Astrocyte of the spinal cord (primary cell): ENCODE measurements at places on chromosomes 1 and 21.
A peak's percentile ranks its signal among the peaks of the same experiment; 100 is the strongest.

GRCh38 chr1:47184090-47184821, 5.6 kb downstream of the PDZK1IP1 start:
- DNase-seq: no peak

DNA sequence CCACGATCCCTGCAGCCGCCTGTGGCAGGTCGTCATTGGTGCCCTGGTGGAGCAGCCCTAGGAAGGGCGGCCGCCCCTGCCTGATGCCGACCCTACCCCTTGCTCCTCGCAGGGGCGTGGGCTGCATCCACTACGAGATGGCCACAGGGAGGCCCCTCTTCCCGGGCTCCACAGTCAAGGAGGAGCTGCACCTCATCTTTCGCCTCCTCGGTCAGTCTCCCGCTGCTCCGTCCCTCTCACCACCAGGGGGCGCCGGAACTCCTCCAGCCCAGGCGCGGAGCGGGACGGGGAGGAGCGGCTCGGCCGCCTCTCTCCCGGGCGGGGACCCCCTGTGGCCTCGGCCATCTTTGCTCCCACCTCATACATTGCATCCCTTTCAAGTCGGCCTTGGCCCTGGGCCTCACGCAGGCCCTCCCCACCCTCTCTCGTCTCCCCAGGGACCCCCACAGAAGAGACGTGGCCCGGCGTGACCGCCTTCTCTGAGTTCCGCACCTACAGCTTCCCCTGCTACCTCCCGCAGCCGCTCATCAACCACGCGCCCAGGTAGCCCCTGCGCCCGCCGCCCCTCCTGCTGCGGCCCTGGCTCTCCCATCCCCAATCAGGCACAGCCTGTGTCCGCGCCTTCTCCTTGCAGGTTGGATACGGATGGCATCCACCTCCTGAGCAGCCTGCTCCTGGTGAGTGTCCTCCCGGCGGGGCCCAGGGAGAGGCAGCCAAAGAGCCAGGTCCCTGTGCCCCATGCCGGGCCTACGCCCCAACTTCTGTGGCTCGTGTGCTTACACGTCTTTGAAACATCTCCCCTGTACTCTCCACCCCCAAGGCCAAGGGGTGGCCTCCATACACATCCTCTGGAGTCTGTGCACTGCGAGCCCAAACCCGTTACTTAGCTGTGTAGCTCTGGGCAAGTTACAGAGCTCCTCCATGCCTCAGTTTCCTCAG, 24.7 kb downstream of the CDK18 start:
- peak; percentile 55 for DNase-seq

- DNase-seq: no peak
Observed at GRCh38 chr21:46089285-46089684, 8.6 kb upstream of the COL6A2 start.

DNA sequence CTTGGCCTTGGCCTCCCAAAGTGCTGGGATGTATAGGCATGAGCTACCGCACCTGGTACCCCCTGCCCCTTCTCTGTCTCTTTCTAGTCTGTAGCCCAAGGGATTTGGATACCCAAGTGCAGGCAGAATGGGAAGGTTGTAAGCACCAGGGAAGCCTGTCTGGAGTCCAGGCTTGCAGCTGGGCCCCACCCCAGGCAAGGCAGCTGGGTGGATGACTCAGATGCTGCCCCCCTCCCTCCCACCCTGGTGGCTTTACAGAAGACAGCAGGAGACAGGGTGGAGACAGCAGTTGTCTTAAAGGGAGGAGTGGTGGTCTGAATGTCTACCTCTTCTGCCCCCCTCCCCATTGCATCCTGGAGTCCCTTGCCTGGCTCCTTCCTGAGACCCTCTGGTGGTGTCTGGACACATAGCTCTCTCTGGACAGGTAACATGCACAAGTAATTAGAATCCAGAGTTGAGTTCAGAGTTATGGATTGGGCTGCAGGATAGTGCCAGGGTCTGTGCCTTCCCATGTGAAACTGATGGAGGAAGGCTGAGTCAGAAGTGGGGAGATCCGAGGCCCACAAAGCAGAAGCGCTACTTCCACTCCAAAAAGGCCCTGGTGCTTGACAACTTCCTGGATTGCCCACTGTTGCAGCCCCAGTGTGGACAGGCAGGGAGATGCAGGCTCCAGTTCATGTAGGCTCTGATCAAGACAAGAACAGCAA, 5.1 kb downstream of the LMNA start:
- DNase-seq: peak; percentile 84

DNA sequence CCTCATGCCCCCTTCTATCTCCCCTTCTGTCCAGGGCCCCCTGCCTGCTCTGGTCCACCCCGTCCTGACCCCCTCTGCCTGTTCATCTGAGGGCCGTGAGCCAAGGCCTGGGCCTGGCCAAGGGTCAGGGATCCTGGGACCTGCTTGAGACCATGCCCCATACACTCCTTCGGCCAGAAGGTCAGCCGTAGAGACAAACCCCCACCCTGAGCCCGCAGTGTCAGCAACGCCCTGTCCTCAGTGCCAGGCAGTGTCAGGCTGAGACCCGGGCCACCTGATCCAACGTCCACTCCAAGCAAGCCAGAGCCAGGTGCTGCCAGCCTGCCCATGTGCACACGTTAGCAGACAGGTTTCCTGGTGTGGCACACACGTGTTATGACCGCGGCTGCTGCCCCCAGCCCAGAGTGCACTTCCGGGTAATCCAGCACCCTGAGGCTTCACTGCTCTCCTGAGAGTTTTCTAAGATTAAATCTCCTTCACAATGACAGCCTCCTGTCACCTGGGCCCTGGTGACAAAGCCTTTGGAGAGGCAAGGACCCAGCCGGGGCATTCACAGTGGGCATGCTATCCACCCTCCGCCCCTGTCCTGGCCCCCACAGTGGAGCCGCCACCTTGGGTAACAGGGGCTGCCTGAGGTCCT, 10.1 kb upstream of the SAMD11 start:
- no peak for DNase-seq

GRCh38 chr1:52296345-52296744, 69.7 kb downstream of the CC2D1B start:
- peak; percentile 65 for DNase-seq

GRCh38 chr1:110440877-110441276, 10.1 kb upstream of the PROK1 start:
- DNase-seq: no peak

- DNase-seq: no peak
Observed at GRCh38 chr1:160357286-160358002, 9.4 kb upstream of the NHLH1 start.

DNA sequence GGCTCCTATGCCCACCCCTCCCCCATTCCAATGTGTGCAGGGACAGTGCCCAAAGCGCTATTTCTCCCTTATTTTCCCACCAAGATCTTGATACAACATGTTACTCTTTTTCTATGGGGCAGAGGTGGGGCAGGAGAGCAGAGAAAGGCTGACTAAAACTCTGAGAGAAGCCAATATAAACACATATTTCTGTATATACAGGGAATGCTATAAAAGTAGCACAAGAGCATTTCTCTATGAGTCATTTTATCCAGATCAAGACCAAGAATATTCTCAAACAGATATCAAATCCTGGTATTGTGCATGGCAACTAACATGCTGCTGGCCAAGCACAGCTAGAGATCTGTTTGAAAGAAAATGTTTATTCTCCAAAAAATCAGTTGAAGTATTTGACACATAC, 7.3 kb downstream of the WDR26 start:
- peak; percentile 86 for DNase-seq

GRCh38 chr21:42975886-42976608, 1.7 kb downstream of the PKNOX1 start:
- no peak for DNase-seq

DNA sequence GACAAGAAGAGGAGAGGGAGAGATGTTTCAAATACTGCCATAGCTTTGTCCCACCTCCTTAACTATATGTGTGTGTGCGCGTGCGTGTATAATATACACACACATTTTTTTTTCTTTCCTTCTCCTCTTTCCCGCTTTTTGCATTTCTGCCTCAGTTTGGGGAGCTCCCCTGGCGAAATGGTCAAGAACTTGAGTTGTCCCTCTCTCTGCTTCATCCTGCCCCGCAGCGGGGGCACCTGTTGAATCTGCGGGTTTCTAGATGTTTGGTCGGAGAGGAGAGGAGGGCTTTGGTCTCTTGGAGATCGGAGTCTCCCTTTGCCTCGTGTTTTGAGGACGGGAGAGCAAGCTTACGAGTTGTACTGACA, 504 bp downstream of the SCCPDH start:
- DNase-seq: peak; percentile 64

DNA sequence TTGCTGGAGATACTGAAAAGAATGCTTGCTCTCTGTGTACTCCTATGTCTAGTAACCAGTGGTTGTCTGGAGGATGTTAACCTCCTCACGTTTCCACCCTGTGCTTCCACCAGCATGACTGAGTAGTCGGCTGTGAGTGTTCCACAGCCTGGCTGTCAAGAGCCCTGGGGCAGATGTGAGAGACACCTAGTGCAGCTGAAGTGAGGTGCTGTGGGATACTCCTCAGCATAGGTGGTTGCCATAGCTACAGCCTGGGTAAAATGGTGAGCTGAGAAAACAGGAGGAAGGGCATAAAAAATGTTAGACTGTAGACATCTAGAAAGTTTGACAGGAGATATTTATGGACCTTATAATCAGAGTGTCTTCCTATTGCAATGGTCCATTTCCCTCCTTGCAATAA, 15.8 kb downstream of the IVL start:
- DNase-seq: no peak

DNA sequence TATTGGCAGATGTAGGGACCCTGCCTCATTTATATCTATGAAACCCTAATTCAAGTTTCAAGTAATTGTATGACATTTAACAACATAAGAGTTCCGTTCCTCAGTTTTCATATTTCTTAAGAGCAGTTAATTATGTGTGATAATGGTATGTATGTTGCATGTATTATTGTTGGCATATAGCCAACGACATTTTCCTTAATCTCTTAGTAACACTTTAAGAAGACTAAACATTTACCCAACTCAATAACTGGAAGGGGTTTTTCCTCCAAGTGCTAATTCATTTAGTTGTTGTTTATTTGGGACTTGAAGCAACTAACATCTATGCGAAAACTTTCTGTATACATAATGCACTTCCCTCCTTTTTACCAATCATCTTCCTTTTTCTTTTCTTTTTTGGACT, 1.5 kb upstream of the RALGPS2 start:
- DNase-seq: no peak

DNA sequence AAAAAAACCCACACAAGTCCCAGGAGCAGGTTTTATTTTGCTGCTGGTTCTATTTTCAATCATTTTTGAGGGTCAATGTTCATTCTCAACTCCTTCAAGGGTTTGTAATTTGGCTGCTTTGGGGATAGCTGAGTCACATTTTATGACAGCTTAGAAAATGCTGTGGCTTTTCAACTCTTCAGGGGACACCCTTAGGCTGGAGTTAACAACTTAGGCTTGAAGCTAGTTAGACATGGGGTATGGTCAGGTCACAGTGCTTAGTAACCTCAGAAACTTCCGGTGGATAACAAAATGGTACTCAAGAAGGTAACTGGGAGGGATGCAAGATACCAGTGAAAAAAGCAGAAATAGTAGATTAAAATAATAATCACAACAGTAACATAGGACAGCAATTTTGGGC, 308.8 kb downstream of the HHIPL2 start:
- DNase-seq: no peak

GRCh38 chr1:93666613-93667384, 14.8 kb downstream of the BCAR3 start:
- peak; percentile 67 for DNase-seq

GRCh38 chr1:53378061-53378460, 50.2 kb upstream of the LRP8 start:
- no peak for DNase-seq

DNA sequence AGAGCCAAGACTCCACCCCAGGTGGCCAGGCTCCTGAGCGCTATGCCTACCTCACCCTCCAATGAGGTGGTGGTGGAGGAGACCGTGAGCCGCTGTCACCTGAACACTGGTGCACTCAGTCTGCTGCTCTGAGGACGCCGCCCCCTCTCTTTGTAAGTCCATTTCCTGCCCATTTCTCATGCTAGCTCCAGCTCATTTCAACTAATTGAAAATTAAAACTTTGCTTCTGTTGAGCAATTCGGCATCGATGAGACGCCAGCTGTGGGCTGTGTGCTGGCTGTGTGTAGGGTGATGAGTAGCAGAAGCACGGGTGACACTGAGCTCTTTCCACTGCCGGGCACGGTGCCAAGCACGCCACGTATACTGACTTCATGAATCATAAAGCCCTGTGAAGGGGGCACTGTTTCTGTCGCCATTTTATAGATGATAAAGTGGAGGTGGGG, 11.2 kb downstream of the TNFRSF1B start:
- DNase-seq: peak; percentile 73
